ENCODE measurements at places on chromosomes 7 and 10. TPM values are rescaled to one million over a fixed set of nuclear protein-coding genes. Genes with fewer than 3 reads are reported as not detected.
A peak's percentile ranks its signal among the peaks of the same experiment; 100 is the strongest.

GRCh38 chr10:48477616-48478015 is 127.3 kb downstream of the ARHGAP22 start:
- no peak for DNase-seq

DNA sequence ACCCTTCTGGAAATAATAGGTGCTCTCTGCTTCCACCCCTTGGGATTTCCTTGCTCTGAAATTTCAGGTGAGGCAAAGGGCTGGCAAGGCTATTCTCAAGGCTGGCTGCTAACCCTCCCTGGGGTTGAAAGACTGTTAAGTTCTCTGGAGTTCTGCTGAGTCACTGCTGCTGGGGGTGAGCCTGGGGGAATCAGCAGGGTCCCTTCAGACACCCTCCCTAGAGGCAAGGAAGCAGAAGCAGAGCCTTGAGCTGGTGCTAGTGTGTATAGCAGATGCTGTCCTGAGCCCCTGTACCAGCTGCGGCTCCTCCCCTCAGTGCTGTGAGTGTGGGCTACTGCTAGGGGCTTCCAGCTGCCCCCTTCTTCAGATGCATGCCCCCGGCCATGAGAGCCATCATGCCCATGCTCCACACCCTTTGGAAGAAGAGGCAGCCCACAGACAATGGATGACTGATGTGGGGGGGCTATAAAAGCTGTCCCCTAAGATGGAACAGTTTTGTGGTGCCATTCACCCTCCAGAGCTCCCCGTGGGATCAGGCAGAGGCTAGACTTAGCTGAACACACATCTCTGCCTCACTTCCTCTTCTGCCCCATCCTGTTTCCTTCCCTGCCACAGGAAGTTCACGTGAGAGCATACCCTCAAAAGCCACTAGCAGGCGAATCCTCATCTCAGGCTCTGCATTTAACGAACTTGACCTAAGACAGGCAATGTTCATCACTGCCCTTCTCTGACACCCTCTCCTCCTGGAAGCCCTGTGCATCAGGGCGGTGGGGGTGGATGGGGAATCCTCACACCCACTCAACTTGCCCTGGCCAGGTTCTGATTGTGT is 91.8 kb downstream of the SH3PXD2A start:
- DNase-seq = no peak

DNA sequence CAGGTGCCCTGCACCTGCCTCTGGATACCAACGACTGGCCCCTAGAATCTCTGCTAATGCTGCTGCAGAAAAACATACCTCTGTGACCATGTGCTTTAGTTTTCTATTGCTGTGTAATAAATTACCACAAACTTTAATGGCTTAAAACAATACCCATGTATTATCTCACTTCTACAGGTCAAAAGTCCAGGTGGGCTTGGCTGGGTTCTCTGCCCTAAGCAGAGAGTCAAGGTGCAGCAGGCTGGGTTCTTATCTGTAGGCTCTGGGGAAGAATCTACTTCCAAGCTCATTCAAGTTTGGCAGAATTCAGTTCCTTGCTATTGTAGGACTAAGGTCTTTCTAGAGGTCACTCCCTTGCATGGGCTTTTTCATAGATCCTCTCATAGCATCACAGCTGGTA is 52.3 kb downstream of the CCDC71L start:
- DNase-seq = no peak

DNA sequence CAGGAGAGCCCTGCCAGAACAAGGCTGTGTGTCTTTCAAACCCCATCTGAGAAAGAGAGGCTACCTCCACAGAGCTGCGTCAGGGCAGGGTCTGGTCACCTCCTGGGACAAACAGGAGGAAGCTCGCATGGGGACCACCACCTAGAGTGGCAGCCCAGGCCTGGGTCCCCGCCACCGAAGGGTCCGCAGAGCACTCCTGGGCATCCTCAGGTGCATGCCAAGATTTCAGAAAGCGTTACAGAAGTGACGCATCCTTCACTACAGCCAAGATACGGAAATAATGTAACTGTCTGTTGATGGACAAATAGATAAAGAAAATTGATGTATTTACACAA is 42.6 kb downstream of the GSDME start:
- no peak for DNase-seq

DNA sequence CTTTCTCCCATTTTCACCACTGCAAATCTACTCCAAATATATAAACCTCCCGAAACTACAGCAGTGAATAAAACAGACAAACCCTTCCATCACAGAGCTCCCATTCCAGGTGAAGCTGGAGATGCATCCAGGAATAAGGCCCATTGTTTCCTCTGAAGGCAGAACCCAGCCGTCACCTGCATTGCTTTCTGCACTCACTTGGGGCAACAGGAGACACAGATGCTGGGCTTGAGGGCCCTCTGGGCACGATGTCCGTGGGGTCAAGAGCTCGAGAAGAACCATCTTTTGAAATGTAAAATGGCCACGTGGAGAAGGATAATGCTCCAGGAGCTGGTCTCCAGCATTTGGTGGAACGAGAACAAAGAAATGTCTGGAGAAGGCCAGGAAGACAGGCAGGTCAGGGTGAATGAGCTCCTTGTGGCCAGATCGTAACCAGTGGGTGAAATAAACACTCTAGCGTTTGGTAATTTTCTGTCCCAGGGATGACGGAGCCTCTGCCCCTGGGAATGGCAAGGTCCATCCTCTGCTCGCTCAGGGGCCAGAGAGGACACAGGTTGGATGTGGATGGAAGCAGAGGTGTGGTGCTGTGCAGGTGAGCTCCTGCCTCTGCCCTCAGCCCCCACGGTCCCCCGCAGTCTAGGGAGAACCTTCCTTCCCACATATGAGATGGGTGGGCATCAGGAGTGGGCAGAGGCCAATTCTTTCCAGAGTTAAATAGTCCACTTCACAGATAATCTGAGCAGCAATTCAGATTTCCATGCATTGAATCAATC is 556.1 kb downstream of the DNAJB6 start:
- DNase-seq = no peak

DNA sequence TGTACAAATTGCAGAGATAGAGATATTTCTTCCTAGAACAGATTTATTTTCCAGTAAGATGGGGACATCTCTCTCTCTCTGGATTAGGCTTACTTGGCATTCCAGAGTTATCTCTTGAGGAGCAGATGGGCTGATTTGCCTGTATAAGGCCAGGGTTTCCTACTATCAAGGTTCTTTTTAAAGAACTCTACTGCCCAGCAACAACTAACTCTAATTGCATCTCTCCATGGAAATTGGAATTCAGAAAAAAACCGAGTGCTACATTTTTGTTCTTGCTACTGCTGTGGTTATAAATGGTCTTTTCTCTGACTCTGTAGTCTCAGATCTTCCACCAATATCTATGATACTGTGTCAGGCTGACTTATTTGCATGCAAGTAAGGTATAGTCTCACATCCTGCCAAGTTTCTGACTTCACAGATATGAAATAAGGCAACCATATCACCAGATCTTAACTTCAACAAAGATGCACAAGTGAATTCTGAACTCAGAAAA is 161.1 kb downstream of the CRPPA start:
- DNase-seq = no peak

Gene ATP6V0E2
- total RNA-seq = 26.6 TPM

Gene NEUROG3
- not detected for total RNA-seq

Gene EIF4EBP2
- 70.7 TPM for total RNA-seq

GRCh38 chr7:101563198-101563901 is 65.7 kb downstream of the MYL10 start:
- no peak for DNase-seq

Gene HOXA6
- total RNA-seq = 1.0 TPM

- DNase-seq = peak; percentile 33
These were observed 52.2 kb downstream of the IFIT5 start for GRCh38 chr10:89466599-89467035.

GRCh38 chr7:80725181-80725611 is 86.8 kb downstream of the CD36 start:
- no peak for DNase-seq

Gene PNLIPRP2
- not detected for total RNA-seq

Gene ATP5MK
- 304 TPM for total RNA-seq

DNA sequence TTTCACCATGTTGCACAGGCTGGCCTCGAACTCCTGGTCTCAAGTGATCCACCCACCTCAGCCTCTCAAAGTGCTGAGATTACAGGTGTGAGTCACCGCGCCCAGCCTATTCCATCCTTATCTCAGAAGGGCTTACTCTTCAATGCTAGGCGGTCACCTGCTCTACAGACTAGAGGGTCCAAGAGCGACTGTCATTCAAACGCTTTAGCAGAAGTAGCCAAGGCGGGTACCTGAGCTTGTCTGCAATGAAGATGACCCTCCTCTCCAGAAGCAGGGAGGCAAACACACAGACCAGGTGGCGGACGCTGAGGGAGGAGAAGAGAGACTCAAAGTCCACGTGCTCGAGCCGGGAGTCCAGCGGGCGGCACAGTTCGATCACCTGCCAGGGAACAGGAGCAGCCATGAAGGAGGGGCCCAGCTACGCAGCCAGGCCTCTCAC is 65.1 kb upstream of the MKRN1 start:
- no peak for DNase-seq

DNA sequence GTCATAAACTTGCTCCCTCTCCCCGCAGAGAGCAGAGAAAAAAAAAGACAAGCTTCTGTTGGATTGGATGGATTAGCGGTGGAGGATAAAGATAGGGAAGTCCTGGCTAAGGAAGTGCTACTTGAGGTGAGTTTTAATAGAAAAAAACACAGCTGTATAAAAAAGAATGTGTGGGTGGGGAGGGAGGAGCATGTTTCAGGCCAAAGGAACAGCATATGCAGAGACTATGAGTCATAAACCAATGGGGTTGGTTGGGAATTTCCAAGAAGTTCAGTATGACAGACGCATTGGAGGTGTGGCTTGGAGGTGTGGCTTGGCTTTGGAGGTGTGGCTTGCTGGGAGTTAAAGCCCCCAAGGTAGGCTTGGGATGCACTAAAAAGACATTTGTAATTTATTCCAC is 103.0 kb upstream of the LSM8 start:
- DNase-seq = peak; percentile 62

GRCh38 chr10:113006656-113007342 is 56.8 kb downstream of the TCF7L2 start:
- peak; percentile 47 for DNase-seq

- no peak for DNase-seq
These were observed 7.4 kb upstream of the SAMD8 start for GRCh38 chr10:75103881-75104686.

- DNase-seq = no peak
These were observed 64.5 kb downstream of the MCMBP start for GRCh38 chr10:119807960-119808697.

GRCh38 chr7:5351507-5352265 is 68.9 kb downstream of the SLC29A4 start:
- no peak for DNase-seq

Measured in myocyte (in vitro differentiated cells).